ENCODE measurements at places on chromosomes 1 and 21. TPM values are rescaled to one million over a fixed set of nuclear protein-coding genes. Genes with fewer than 3 reads are reported as not detected.
A peak's percentile ranks its signal among the peaks of the same experiment; 100 is the strongest.

The LIX1L gene
- polyA plus RNA-seq: 65.7 TPM

The TNFSF4 gene
- polyA plus RNA-seq: 20.9 TPM

DNA sequence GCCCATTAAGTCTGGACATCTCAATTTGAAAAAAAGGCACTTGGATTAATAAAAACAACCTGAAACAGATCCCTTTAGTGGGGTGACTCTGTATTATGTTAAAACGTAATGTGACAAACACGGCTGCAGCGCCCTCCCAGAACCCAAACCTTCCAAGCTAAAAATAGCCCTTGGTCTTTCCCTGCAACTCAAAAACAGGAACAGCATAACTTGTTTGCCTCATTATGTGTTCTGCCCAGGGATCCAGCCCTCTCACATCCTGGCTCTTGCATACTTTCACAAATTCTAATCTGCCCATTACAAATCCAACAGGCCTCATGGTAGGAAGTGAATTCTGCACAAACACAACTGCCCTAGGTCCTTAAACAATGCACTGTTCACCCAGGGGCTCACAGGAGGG, 94.7 kb upstream of the GADD45A start:
- H3K4me1 ChIP-seq: peaks cover 4% of the 10 kb centered on the region
- no peaks in the 10 kb centered on the region for H3K36me3 ChIP-seq
- no peak overlapping the region for H3K27ac ChIP-seq
- no peak overlapping the region for H3K4me3 ChIP-seq

- H3K4me1 ChIP-seq: no peaks in the 10 kb centered on the region
- peak; percentile 32 for DNase-seq
- H3K36me3 ChIP-seq: no peaks in the 10 kb centered on the region
- no peak overlapping the region for H3K4me3 ChIP-seq
- H3K27ac ChIP-seq: no peak overlapping the region
- no peaks in the 10 kb centered on the region for H3K27me3 ChIP-seq
Measured at GRCh38 chr1:208437401-208437800, 193.2 kb upstream of the PLXNA2 start.

The FCRL5 gene
- polyA plus RNA-seq: 0.05 TPM

The LEPR gene
- polyA plus RNA-seq: 8.0 TPM

GRCh38 chr1:113153116-113153803, 80.3 kb downstream of the LRIG2 start:
- no peak for DNase-seq
- H3K27ac ChIP-seq: no peak overlapping the region
- no peaks in the 10 kb centered on the region for H3K27me3 ChIP-seq
- no peaks in the 10 kb centered on the region for H3K4me1 ChIP-seq
- H3K36me3 ChIP-seq: no peaks in the 10 kb centered on the region

DNA sequence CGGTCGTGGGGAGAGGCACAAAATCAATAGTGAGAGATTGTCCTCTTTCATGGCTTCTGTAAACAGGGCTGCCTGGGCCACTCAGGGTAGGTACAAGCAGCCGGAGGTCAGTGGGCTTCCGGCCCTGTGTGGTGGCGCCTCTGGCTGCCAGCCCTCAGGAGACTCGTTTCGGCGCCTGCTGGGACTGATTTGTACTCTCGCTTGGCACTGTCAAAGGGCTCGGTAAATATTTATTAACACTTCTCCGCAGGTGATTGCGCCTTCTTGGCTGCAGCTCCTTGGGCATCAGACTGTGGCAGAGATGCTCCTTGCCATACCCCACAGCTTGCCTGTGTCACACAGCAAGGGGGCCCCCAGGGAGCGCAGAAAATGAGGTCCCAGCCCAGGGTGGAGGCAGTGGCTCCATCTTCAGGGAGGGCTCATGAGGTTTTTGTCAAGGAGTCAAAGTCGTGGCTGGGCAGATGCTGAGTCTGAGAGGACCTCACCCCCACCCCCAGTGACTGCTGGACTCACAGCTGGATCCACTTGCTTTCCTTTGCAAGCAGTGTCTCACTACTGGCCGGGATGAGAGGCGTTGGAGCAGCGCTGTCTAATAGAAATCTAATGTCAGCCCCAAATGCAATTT, 262.5 kb downstream of the GRIK3 start:
- no peak overlapping the region for H3K4me3 ChIP-seq
- H3K27ac ChIP-seq: no peak overlapping the region
- H3K27me3 ChIP-seq: no peaks in the 10 kb centered on the region
- no peaks in the 10 kb centered on the region for H3K36me3 ChIP-seq

DNA sequence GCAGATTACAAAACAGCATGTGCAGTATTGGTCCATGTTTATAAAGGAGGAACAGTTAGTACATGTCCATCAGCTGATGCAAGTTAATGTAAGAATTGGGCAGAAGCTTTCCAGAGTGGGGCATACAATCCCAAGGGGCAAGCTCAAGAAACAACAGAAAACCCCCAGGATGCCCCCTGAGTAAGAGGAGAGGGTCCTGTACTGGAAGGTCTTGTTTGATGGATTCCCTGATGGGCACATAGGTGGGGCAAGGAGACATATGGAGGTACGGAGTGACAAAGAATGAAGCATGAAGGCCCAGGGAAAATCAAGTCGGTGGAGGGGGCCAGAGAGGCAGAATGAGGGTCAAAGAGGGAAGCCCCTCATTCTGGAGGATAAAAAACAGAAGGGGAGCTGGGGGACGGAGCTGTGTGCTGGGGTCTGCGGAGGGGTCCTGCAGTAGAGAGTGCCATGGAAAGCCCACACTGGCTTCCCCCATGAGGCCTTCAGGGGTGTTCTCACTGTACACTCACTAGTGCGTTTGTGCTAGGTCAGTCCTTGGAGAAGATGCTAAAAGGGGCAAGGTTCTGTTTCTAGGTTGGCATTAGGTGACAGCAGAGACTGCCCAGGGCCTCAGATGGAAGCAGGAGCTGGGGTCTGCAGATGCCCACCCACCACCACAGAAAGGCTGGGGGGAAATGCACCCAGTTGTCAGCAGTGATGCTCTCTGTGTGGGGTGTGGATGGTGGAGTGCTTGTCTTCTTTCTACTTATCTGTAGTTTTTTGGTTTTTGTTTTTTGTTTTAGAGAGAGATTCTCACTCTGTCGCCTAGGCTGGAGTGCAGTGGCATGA, 12.5 kb upstream of the MATN1 start:
- no peaks in the 10 kb centered on the region for H3K4me1 ChIP-seq
- no peak overlapping the region for H3K4me3 ChIP-seq
- H3K36me3 ChIP-seq: no peaks in the 10 kb centered on the region
- peaks cover 5% of the 10 kb centered on the region for H3K27me3 ChIP-seq
- peak; percentile 54 for DNase-seq

DNA sequence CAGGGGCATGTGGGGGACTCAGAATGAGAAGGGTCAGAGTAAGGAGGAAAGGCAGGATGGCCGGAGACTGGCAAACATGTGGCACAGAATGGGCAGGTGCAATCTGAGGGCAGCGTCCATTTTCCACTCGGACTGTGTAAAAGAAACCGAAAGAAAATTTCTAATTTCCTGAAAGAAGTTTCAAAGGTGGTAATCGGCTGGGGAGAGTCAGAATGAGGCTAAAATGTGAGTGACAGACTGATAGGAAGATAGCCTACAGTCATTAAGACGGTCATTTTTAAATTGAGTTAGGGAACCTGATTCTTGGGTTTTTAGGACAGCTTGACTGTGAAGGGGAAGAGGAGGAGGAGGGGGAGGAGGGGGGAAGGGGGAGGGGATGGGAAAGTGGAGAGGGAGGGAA, 23.6 kb downstream of the COA6 start:
- H3K4me1 ChIP-seq: no peaks in the 10 kb centered on the region
- no peak for DNase-seq
- H3K27me3 ChIP-seq: no peaks in the 10 kb centered on the region
- H3K36me3 ChIP-seq: no peaks in the 10 kb centered on the region
- no peak overlapping the region for H3K4me3 ChIP-seq

DNA sequence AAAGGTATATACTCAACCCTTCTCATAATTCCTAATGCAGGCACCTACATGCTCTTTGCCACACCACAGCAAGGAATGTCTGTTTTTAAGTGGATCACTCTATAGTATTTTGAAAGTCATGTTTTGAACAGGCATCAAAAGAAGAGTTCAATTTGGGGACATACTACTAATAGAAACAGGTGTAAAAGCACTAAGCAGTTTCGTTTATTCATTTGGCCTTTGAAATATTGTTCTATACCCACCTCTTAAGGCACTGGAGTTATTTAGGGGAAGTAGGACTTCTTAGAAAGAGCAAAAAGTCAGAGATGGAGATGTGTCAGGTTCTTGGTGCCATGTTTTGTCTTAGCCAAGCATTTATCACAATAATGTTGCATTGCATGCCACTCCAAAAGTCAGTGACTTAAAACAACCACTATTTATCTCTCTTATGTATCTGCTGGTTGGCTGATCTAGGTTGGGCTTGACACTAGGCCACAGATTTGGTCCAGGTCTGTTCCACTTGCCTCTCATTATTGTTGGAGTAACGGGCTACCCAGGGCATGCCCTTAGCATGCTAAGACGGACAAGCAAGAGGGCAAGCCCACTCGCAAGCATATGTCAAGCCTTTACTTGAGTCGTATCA, 107.5 kb downstream of the RGL1 start:
- H3K4me3 ChIP-seq: no peak overlapping the region
- H3K27ac ChIP-seq: no peak overlapping the region
- H3K36me3 ChIP-seq: peaks cover 6% of the 10 kb centered on the region
- no peaks in the 10 kb centered on the region for H3K27me3 ChIP-seq
- DNase-seq: no peak

GRCh38 chr1:153485863-153486262, 25.4 kb upstream of the S100A7 start:
- H3K4me1 ChIP-seq: peaks cover 4% of the 10 kb centered on the region
- peaks cover 3% of the 10 kb centered on the region for H3K27me3 ChIP-seq
- no peaks in the 10 kb centered on the region for H3K36me3 ChIP-seq
- peak; percentile 64 for DNase-seq

- no peak overlapping the region for H3K27ac ChIP-seq
- no peak overlapping the region for H3K4me3 ChIP-seq
- no peaks in the 10 kb centered on the region for H3K36me3 ChIP-seq
- H3K27me3 ChIP-seq: no peaks in the 10 kb centered on the region
- no peaks in the 10 kb centered on the region for H3K4me1 ChIP-seq
Measured at GRCh38 chr1:102262994-102263393, 266.3 kb upstream of the OLFM3 start.

The SLC1A7 gene
- 0.09 TPM for polyA plus RNA-seq

DNA sequence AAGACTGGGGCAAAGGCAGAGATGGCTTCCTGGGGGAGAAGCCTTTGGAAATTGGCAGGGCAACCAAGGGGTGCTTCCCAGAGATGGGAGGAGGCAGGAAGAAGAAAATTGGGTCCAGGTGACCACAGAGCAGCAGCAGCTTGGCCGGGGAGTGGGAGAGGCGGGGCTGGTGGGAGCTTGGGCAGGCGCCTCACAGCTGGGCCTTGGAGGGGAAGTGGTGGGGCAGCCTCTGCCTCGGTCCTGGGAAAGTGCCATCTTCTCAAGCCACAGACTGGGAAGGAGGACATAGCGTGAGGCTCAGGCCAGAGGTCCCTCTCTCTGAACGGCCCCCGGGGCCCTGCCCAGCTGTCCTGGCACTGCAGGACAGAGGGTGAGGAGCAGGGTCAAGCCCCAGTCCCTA, 24.0 kb upstream of the WASF2 start:
- no peaks in the 10 kb centered on the region for H3K27me3 ChIP-seq
- no peak overlapping the region for H3K27ac ChIP-seq
- no peaks in the 10 kb centered on the region for H3K4me1 ChIP-seq
- no peaks in the 10 kb centered on the region for H3K36me3 ChIP-seq

The SLC45A1 gene
- 1.4 TPM for polyA plus RNA-seq

DNA sequence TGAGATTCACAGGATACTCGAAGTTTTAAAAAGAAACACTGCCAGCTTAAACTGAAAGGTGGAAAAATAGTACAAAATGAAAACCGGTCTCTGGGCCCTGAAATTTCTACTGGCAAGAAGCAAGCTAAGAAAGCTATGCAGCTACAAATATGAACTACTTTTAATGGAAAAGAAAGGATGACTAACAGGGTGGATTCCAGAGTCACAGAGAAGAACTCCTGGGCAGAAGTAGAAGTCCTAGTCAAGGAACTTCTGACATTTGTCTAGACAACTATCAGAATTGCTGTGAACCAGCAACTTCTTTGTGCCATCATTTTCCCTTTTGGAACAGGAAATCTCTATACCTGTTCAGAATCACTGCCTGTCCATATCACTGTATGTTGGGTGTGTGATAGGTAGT, 38.1 kb downstream of the CD160 start:
- peak; percentile 37 for DNase-seq
- H3K27me3 ChIP-seq: no peaks in the 10 kb centered on the region
- peaks cover 3% of the 10 kb centered on the region for H3K36me3 ChIP-seq
- H3K27ac ChIP-seq: no peak overlapping the region

The MMEL1 gene
- polyA plus RNA-seq: 0.60 TPM

DNA sequence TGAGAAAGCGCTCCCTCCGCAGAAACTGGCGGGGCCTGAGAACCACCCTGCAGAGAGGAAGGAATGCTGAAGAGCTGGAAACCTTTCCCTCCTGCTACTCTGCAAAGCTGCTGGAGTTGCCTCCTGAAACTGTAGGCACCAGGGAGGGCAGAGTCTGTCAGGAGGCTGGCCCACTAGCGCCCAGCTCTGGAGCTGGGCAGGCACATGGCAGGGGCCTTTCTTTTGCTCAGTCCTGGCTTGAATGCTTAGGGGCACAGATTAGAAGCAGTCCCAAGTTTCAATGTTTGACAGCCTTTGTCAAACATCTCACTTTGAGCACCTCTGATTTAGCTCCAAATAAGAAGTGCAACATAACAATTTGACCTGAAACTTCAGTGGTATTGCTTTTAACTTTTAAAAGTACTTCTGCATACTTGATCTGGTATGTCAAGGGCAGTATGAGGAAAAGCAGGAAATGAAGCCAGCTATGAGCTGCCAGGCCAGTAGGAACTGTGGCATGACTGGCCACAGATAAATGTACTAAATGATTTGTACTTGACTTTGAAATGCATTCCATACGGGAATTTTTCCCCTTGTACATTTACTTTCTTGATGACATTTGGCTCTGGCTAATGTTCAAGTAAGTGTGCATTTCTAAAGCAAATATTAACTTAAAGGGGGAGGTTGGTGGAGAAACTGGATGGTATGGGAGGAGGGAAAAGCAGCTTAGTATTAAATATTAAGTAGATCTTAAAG, 7.2 kb downstream of the C1orf116 start:
- no peaks in the 10 kb centered on the region for H3K27me3 ChIP-seq
- H3K4me1 ChIP-seq: peaks cover 7% of the 10 kb centered on the region
- no peak overlapping the region for H3K4me3 ChIP-seq
- H3K36me3 ChIP-seq: no peaks in the 10 kb centered on the region

The KRTAP11-1 gene
- polyA plus RNA-seq: not detected
